ENCODE measurements at places on chromosomes 13 and 19. TPM values are rescaled to one million over a fixed set of nuclear protein-coding genes. Genes with fewer than 3 reads are reported as not detected.

The ZNF433 gene
- total RNA-seq, result 10.1 TPM

The ERICH4 gene
- total RNA-seq, result not detected

The OLFM4 gene
- 0.29 TPM for total RNA-seq

The XAB2 gene
- total RNA-seq, result 45.1 TPM

The LRRC63 gene
- total RNA-seq, result not detected

The ZNF497 gene
- 2.4 TPM for total RNA-seq

The PSG7 gene
- 0.59 TPM for total RNA-seq

The CEACAM8 gene
- total RNA-seq, result not detected

The NPAS1 gene
- 6.4 TPM for total RNA-seq

Measured in suprapubic skin (tissue), 4 donors.